HuH-7 (cell line): ENCODE measurements at places on chromosomes 16 and 17.

DNA sequence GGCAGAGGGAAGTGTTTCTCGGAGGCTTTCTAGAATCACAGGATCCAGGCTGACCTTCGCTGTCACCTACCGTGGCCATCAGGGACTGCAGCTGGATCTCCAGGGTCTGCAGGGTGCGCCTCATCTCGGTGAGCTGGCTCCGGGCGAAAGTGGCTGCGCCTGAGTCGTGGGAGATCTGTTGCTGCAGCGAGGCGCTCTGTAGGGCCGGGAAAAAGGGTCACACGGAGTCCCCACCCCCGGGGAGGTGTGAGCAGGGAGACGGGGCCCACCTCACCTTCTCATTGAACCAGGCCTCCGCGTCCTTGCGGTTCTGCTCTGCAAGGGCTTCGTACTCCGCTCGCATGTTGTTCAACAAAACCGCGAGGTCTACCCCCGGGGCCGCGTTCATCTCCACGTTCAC is 2.9 kb downstream of the KRT28 start:
- no peak for DNase-seq

- peak; percentile 56 for DNase-seq
Measured at GRCh38 chr17:31525801-31526549, 134.5 kb downstream of the RAB11FIP4 start.

DNA sequence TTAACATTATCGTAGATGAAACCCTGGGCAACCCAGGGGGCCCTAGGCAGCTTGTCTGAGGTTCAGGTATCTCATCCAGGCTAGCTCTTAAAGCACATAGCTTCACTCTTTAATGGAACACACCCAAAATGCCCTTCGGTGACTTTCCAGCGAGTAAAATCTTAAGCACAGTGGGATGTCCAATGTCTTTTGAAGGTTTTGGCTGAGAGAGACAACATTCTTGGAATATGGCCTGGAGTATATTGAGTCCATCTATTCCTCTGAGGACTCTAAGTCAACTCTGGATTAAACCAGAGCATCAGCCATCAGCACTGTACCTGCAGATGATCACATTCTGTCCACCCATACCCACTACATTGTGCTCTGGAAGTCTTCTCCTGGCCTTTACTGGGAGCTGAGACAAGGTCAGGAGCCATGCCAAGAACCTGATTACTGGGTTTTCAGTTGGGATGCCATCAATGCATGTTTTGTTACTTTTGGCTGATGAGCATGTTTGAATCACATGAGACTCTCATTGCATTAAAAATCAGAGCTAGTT is 63.4 kb upstream of the CDH11 start:
- no peak for DNase-seq

DNA sequence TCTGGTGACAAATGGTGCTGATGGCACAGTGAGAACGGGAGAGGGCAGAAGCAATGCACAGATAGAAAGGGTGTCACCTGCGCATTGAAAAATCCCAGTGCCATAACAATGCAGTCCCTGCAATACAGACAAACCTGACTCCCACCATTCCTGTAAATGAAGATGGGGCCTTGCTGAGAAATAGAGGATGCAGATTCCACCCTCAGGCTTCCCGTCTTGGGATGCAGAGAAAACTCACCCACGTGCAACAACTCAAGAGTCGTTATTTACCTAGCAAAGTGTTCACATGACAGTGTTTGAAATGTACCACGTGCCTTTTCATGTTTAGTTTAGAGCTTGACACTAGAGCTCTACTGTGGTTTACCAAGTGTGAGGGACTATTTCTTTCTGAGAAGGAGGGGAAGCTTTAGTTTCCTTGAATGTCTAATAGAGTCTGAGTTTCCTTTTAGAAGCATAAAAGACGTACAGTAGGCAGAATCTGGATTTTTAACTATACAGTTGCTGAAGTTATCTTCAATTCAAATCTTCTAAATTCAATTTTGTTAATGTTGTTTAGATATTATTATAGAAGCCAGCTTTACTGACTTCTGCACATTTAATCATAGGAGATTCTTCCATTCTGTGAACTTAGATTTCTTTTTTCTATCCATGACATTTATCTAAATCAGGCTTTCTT is 35.6 kb downstream of the WWOX start:
- DNase-seq: no peak

DNA sequence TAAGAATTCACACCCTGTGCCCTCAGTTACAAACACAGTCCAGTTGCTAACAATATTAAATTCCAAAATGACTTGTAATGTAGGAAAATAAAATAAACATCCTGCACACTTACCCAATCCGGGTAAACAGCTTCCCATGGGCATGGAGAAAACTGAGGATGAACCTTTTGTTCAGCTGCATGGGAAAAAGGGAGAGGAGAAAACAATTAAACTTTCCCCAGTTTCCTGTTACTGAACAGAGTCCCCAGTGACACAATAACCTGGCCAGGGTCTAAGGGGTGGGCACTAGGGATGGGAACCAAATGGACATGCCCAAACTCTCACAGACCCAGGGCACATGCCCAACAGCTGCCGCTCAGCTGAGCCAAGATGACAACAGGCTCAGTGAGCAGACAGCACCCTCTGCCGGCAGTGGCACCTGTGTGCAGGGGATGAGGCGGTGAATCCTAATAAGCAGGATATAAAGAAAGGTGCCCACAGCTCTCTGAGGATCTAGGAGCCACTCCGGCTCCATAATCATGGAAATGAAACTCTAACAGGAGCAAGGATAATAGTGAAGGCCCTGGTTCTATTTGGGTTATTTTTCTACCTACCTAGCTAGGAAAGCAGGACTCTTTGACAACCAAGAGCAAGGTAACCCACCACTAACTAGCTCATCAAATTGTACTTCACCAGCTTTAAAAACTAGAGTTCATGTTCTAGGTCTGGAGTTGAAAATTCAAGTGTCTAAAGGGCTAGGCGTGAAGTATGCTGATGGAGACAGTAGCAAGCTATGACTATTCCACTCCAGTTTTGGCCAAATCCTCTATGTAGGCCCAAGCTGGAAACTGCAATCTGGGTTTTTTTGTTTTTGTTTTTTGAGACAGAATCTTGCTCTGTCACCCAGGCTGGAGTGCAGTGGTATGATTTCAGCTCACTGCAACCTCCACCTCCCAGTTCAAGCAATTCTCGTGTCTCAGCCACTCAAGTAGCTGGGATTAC is 58.8 kb downstream of the SMG6 start:
- peak; percentile 76 for DNase-seq

DNA sequence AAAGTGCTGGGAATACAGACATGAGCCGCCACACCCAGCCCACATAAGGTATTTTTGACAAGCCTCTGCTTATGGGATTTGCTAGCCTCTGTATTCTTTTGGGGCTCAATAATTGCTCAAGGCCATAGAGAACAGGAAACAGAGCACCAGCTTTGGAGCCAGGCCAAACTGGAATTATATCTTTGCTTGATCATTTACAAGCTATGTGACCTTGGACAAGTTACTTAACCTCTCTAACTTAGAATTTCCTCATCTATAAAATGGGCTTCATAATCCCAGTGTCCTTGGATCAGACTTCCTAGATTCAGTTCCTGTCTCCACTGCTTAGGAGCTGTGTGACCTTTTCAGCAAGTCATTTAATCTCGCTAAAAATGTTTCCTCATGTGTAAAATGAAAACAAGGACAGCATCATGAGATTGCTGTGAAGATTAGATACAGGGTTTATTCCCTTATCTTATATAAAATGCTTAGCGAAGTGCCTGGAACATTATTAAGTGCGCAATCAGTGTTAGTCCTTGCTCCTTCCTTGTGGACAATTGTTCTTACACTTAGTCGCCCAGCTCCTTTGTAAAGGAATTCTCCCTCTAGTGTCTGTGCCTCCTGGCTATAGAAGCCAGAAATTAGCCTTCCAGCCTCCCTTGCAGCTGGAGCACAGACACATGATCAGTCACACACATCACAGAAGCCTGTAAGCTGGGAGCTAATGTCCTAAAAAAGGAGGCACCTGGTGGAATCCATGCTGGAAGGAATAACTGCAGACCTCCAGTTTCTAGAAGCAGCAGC is 16.6 kb downstream of the KRT9 start:
- DNase-seq: no peak

- no peak for DNase-seq
Measured at GRCh38 chr17:17116406-17116805, 74.1 kb downstream of the MPRIP start.

- no peak for DNase-seq
Measured at GRCh38 chr16:75086281-75086680, 30.3 kb downstream of the LDHD start.

DNA sequence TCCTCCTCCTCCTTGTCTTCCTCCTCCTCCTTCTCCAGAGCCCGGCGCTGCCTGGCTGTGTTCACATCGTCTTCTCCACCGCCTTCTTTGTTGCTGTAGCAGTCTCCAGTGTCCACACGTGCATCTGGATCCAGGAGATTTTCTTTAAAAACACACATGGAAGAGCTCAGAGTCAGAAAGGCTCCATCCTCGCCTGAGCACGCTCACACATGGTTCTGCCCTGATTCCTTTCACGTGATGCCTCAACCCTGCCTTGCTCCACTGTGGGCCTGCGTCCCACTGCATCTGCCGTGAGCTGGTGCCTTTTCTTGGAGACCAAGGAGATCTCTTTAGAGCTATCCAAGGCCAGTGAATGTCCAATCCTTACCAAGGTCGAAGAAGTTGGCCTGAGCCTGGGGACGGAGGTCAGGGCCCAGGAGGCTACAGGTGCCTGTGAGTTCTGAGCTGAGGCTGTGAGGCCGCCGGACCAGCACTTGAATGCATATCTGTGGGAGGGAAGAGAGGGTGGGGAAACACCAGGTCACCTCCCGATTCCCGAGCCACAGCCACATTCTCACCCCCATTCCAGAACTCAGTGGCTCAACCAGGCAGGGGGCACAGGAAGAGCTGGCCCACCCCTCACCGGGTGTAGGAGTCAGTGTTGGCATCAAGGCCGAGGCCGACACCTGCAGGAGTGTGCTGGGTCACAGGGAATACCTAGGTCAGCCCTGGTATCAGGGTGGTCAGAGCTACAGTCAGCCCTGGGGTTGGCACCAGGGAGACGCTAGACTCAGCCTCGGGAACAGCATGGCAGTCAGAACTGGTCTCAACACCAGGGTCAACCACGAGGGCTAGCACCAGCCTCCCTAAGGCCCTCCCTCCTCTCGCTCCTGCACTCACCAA is 37.6 kb downstream of the HASPIN start:
- no peak for DNase-seq

DNA sequence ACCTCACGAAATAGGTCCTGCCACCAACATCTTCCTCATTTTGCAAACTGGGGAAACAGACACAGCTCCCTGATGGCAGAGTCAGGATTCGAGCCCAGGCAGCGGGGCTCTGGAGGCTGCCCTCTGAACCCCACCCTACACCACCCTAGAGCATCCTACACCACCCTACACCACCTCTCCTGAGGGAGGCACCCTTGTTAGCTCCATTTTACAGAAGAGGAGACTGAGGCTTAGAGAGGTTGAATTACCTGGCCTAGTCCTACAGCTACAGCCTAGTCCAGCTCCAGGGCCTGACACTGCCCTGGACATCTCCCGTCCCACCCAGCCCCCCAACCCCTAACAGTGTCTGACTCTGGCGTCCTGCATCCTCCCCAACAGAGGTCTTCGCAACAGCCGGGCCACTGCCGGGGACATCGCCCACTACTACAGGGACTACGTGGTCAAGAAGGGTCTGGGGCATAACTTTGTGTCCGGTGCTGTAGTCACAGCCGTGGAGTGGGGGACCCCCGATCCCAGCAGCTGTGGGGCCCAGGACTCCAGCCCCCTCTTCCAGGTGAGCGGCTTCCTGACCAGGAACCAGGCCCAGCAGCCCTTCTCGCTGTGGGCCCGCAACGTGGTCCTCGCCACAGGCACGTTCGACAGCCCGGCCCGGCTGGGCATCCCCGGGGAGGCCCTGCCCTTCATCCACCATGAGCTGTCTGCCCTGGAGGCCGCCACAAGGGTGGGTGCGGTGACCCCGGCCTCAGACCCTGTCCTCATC is 3.2 kb upstream of the NECAB2 start:
- no peak for DNase-seq

- DNase-seq: no peak
Measured at GRCh38 chr16:1494711-1495110, 1.6 kb downstream of the TELO2 start.

GRCh38 chr17:67194134-67194533 is 50.9 kb downstream of the HELZ start:
- no peak for DNase-seq

GRCh38 chr17:29049541-29050145 is 6.7 kb downstream of the PIPOX start:
- no peak for DNase-seq

DNA sequence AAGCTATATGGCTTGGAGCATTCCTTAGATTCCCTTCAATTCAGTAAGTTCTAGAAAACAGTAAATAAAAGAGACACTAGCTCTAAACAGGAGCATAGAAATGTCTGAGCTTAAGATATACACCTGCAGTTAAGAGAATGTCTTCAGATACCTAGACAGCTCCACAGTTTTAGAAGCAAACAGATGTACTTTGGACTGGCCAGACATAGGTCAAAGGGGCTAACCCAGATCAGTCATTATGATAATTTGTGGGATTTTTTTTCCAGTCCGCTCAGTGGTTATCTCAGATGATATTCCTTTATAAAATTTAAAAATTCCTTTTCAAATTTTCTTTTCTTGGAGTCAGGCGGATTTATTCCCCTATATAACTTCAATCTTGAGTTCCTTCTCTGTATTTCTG is 65.8 kb upstream of the RASL10B start:
- no peak for DNase-seq

- DNase-seq: no peak
Measured at GRCh38 chr16:1991135-1991551, 1.4 kb downstream of the SYNGR3 start.

GRCh38 chr17:27747462-27748359 is 52.6 kb downstream of the NOS2 start:
- no peak for DNase-seq

GRCh38 chr17:41813152-41813680 is 412 bp downstream of the FKBP10 start:
- no peak for DNase-seq

DNA sequence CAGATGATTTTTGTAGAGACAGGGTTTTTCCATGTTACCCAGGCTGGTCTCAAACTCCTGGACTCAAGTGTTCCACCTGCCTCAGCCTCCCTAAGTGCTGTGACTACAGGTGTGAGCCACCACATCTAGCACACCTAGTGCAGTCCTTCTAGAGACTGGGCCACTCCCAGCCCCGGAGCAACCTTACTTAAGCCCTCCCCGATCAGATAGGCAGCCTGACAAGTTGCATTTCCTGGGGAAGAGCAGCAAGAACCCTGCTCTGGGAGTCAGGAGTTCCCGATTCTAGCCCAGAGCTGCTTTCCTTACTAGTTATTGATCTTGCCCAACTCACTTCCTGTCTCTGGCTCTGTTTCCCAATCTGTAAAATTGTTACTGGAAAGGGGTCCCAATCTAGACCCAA is 7.0 kb upstream of the NAGLU start:
- DNase-seq: no peak

GRCh38 chr16:46908540-46909372 is 24.6 kb downstream of the GPT2 start:
- peak; percentile 67 for DNase-seq

DNA sequence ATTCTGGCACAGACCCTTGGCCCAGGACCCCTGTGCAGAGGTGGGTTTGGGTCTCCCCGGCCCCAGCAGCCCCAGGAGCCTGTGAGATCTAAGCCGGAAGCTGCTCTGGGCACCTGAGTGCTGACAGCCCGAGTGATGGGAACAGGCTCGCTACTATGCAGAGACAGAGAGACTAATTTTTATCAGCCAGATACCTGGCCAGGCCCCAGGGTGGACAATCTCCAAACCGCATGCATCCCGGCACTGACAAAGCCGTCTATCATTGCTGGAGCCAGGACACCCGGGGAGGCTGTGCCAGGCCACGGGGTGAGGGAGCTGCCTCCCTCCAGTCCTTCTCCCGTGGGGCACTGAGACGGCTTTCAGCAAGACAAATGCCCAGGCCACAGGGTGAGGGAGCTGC is 25.0 kb downstream of the CBFA2T3 start:
- no peak for DNase-seq
